ENCODE measurements at places on chromosomes 7 and 10. TPM values are rescaled to one million over a fixed set of nuclear protein-coding genes. Genes with fewer than 3 reads are reported as not detected.

- DNase-seq = no peak
Observed at GRCh38 chr10:59708816-59709394, 745 bp downstream of the SLC16A9 start.

- DNase-seq = no peak
Observed at GRCh38 chr7:148245381-148245780, 345.2 kb upstream of the C7orf33 start.

GRCh38 chr7:13276977-13277376 is 589.5 kb downstream of the ARL4A start:
- DNase-seq = no peak

GRCh38 chr10:60187691-60188090 is 202.0 kb downstream of the ANK3 start:
- DNase-seq = no peak

DNA sequence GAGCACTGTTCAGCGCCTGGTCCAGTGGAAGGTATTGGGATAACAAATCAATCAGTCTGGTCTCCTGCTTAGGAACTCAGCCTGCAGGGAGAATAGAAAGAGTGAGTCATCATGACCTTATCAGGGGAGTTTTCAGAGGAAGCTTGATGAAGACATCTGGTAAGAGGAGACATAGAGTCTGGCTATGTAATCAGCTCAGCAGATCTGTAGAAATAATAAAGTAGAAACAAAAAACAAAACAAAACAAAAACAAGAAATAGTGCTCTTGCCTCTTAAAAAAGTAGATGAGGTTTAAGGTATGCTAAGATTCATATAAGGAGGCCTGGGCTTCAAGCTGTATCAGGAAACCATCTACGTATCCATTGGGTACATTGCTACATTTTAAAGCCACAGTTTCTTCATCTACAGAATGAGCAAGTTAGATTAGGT is 14.4 kb downstream of the TAS2R41 start:
- DNase-seq = no peak

GRCh38 chr10:17053513-17053912 is 76.1 kb downstream of the CUBN start:
- no peak for DNase-seq

GRCh38 chr10:21985541-21985940 is 18.0 kb downstream of the DNAJC1 start:
- no peak for DNase-seq

GRCh38 chr7:158454631-158455030 is 133.0 kb downstream of the PTPRN2 start:
- DNase-seq = no peak

DNA sequence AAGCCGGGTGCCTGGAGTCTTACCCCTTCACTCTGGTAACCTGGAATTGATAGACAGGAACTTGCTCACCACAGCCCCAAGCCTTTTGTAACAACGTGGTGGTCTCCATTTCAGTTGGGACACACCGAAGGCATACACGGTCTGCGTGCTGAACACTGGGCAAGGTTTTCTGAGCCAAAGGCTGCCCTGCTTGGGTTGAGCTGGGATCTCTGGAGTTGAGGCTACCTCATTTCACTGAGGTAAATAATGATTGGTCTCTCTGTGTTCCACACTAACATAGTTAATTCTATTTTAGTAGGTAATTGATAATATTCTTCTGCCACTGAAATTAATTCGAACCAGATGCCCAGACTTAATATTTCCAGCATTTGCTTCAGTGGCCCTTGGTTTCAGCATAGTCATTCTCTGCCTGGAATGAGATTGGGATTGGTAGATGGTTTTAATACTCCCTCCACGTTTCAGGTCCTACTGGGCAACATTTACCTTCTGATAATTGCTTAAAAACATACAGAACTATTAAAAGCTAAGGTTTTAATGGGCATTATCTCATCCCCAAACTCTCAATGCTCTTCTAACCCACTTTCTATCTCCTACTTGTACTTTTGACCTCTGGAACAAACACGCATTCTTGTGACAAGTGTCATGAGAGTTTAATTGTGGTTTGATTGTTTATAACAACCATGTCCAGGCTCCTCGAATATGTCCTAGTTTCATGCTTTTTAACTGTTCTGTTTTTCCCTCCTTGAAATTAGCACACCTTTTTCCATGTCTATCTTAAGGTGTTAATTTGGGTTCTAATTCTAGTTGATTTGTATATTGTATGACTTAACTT is 202.3 kb upstream of the KLF6 start:
- DNase-seq = no peak

GRCh38 chr10:85791818-85792532 is 574.6 kb downstream of the GRID1 start:
- no peak for DNase-seq

DNA sequence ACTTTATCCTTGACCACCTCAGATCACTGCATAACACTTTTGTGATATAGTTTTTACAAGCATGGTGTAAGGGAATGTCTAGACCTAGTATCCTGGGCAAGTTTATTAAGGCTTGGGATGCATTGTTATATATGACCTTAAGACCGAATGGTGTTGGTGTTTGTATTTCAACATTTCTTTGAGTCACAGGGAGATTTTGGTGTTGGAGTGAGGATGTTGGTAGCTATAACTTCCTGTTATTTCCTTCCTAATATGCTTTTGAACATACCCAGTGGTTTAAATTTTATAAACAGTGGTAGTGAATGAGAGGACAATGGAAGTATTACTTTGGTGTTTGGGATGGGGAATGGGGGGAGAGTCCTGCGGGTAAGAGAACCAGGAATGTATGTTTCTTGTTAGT is 2.6 kb downstream of the EXOC4 start:
- DNase-seq = no peak

DNA sequence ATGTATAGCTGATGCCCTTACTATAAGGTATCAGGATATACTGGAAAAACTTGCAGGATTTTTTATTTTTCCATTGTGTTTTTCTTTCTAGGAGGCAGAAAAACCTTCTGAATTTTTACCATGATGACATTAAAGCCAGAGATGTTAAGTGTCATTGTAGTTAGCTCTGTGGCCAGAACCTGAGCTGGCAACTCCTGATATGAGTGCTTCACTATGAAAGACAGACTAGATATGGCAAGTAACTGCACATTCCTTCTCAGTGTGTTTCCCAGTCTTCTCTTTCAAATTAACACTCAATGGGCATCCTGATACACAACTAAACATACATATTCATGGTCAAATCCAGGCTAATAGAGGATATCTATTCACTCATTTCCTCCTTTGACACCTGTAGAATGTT is 166.2 kb downstream of the CTTNBP2 start:
- no peak for DNase-seq

DNA sequence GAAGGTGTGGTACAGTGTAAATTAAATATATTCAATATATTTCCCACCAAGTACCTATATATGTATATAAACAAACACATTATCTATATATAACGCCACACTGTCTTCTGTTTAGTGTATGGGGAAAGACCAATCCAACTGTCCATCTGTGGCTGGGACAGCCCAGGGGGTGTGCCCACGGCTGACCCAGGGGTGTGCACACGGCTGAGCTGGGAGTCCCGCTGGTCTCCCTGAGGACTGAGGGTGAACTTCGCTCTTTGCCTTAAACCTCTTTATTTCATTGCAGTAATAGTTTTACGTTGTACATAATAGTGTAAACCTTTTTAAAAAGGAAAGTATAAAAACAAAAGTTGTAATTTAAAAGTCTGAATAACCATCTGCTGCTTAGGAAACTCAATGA is 6.3 kb downstream of the EN2 start:
- DNase-seq = no peak

DNA sequence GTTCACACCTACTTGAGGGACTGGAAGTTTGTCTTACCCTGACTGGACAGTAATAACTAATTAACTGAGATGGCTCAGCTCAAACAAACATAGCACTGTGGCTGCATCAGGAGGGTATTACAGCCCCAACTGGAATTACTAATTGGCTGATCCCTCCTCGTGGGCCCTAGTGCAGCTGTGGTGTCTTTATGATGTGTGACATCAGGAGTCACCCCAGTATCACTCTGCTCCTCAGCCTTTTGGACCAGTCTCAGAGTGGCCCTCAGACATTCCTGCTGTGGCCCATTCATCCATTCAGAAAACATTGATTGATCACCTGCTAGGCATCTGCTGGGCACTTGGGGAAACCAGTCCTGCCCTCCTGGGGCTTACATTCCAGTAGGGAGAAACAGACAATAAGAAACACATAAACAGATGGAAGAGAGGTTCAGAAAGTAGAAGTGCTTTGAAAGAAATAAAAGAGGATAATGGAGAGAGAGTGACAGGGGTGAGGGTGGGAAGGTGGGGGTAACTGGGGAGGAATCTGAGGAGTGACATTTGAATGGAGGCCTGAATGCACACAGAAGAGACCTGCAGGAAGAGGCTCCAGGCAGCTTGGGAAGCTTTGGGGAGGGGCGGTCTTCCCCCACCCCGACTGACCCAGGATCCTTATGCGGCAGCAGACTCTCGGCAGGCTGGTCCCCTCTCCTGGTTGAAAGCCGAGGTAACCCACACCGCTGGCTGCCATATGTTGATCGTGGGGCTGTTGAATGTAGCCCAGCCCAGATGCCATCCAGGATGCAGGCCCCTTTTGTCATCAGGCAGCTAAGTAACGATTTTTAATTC is 113.1 kb downstream of the C10orf105 start:
- no peak for DNase-seq

DNA sequence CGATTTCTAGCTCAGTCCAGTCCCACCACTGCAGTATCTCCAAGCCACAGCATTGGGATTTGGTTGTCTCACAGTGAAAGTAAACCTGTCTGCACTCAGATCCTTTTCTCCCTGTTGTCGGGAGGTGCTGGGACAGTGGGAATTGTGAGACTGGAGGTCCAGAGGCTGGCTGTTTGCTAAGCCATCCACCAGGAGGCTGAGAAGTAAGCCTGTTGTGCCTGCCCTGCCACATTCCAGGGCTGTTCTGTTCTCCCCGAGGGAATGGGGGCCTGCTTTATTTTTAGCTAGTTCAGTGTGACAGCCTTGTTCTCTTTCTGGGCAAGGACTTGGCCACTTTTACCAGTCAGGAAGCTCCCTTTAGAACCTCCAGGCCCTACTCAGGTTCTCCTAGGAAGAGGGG is 54.9 kb downstream of the HK1 start:
- DNase-seq = no peak

- DNase-seq = no peak
Observed at GRCh38 chr7:32381024-32381601, 109.1 kb downstream of the LSM5 start.

DNA sequence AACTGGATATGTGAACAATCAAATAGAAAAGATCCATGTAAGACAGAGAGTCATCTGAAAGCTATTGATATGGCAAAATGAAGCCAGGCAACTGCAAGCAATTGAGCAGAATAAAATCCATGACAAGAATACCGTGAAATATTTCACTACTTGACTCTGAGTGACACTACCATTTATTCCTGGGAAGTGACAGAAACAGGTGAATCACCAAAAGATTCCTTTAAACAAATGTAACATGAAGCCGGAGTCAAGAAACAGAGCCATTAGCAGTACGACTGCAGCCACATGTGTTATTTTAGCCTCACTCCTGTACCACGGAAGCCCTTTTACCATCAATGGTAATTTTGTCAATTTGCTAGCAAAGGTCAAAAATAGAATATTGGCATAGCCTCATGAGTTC is 197.7 kb upstream of the POT1 start:
- no peak for DNase-seq

DNA sequence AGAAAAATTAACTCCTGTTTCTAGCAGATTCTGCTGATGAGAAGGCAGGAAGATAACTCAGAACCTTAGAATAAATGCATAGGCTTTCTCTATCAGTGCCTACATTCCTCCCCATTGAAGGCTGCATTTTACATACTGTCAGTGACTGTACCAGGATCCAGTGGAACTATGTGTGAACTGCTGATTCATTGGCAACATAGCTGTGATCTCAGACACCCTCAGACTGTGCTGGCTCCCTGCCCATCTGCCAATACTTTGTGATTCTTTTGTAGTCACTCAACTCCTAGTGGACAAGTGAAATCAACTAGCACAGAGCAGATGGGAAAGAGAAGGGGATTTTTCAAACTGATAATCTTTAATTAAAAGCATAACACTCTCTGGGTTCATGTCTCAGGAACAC is 375.8 kb downstream of the MDFIC start:
- no peak for DNase-seq

DNA sequence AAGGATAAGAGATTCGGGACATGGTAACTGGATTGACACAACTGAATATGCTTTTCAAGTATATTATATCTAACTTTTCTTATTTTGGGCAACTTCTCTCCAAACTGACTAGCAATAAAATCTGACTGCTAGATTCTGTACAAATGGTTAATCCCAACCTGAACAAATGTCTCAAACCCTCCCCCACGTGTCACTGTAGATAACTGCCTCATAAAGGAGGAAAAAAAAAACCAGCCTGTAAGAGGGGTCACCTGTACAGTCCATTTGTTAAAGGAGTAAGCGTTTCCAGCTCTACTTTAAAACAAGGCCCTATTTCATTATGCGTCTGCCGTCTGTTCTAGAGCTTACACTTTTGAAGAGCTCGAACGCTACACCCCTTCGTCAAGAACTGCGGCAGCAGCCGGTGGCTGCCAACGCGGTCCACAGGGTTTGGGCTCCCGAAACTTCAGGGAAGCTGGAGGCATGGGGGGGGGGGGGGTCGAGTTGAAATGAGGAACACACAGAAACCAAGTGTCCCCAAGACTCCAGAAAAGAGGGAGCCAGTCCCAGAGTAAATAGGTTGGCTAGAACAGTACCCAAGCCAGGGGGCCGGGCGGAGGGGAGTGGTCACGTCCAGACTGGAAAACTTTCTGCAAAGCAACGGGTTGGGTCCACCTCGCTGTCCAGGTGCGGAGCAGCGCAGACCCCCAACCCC is 492 bp downstream of the COG5 start:
- no peak for DNase-seq

DNA sequence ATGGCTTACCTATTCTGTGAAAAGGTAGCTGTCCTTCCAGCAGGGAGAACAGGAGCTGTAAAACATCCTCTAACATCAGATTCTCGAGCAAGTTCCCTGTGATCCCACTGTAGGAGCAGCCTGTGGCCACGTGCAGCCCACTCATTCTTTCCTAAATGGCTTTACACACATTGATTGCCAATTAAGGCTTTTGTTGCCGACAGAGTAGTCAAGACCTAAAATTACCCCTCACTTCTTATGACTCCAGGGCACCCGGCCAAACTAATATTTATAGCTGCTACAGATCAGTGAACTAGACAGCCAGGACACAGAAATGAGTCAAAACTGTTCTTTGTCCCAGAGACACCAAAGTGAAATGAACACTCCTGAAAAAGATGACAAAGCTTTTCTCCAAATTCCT is 832.1 kb downstream of the SORCS3 start:
- no peak for DNase-seq

DNA sequence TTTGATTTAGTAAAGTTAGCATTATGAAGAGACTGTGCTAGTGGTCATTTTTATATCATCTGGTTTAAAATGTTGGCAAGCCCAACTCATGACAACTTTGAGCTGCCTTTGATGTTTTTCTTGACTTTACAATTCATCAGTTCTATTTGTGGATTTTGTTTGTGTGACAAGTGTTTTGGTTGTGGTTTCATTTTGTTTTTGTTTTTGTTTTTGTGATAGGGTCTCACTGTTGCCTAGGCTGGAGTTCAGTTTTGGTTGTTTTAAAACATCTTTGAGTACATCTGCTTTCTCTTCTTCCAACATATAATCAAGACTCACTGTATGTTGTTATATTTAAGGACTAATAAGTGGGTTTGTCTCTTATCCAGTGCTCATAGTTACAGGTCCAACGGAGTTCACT is 17.6 kb upstream of the SFR1 start:
- DNase-seq = no peak

- no peak for DNase-seq
Observed at GRCh38 chr10:80394358-80394916, 13.9 kb upstream of the PRXL2A start.

Gene CTNNA3
- not detected for total RNA-seq

Gene MTG1
- 28.5 TPM for total RNA-seq

Gene GPR158
- total RNA-seq = not detected

Gene TDRD1
- total RNA-seq = not detected

Gene PON1
- not detected for total RNA-seq

Gene GNA12
- 16.0 TPM for total RNA-seq

Gene GRID2IP
- 0.36 TPM for total RNA-seq

Data from CD4-positive, alpha-beta T cell (primary cell).